ENCODE measurements at places on chromosomes 4 and X.

GRCh38 chrX:10159145-10159468 lies 2.3 kb downstream of the CLCN4 start:
- no peak for DNase-seq

DNA sequence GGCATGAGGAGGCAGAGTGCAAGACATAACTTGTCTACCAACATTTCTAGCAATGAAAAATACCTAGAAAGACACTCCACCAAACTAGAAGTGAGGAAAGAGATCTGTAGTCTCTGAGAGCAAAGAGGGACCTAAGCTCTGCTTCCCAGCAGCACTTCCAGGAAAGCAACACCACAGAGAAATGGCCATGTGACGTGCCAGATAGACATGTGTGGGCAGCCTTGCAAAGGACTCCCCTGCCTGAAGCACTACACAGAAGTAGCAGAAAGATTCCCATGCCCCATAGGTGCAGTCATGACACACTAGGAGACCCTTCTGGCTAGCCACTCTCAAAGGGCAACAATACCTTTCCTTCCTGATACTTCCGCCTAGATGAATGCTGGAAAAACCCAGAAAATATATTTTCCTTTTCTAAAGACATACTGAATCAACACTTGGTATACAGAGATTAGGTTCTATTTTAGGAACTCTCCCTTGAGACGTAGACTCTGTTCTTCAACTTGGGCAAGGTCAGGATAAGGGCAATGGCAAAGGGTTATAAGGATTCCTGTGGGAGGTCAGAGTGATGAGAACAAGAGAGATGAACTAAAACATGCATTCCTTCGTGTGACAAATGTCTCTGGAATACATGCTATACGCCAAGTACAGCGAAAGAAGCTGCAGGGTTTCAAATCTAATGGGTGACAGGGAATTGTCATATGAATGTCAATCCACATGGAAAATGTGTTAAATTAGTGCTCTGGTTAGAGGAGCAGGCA lies 187.5 kb upstream of the ETNPPL start:
- no peak for DNase-seq

GRCh38 chrX:10104958-10105658 lies 51.7 kb upstream of the CLCN4 start:
- no peak for DNase-seq

GRCh38 chr4:2295900-2296442 lies 34.1 kb upstream of the MXD4 start:
- DNase-seq = no peak

DNA sequence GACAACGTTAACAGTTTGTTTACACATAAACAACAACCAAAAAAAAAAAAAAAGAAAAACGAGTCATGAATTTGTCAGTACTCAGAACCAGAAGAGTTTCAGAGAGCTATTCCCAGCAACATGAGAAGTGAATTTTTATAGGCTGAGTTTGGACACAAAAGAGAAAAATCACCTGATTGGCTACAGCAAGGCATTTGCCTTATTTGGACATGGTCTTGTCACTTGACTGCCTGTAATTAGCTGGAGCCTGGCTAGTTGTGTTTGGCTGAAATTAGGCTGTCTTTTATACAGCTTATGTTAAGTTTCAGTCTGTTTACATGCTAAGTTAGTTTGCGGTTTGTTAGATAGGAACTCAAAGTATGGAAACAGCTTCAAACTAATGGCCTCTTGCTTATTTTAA lies 880 bp upstream of the TEX13A start:
- no peak for DNase-seq

GRCh38 chrX:13476384-13476783 lies 93.0 kb upstream of the EGFL6 start:
- DNase-seq = no peak

DNA sequence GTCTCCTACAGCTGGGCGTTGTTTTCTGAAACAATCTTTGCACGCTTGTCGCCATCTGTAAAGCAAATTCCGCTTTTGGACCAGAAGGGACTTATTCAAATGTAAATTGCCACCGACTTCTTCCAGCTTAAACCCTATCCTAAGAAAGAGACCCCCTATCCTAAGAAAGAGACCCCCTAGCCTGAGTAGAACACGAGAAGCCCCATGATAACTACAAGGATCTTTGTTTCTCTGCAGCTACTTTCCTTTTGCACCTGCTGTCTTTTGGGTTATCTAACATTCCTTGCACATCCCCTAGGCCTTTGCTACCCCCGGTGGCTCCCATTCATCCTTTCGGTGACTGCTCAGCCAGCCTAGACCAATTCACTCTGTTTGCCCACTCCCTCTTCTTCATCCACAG lies 536.0 kb upstream of the PRKX start:
- DNase-seq = no peak

- DNase-seq = no peak
Observed at GRCh38 chrX:110442635-110443034, 84.0 kb downstream of the RTL9 start.

DNA sequence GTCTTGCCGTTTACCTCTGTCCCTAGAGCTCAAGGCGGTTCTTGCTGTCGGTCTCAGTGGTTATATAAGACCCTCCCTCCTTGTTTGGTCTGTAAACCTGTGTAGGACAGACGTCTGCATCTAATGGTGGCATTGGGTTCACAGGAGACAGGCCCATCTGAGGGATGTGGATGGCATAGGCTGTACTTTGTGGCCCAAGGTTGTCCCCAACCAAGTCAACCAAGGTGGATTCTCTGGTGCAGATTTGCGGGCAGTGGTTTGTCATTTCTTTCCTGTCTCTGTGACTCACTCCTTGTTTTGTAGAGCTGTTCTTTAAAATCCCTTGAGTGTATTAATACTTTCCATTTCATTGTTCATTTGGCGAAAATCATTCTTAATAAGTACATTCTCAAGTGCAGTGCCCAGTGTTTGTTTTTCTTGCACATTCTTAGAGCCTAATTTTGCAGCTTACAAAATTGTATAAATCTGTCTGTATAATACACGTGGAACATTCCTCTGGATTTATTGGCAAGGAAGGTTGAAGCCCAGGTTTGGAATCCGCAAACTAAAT lies 68.0 kb upstream of the TLR2 start:
- DNase-seq = no peak

Measured in activated naive CD8-positive, alpha-beta T cell treated with anti-CD3 and anti-CD28 coated beads, Interleukin-2, amount 10 ng/mL, durations not matched to agents 7 days and 5 days (primary cell).